ENCODE measurements at places on chromosomes 11 and 22.

DNA sequence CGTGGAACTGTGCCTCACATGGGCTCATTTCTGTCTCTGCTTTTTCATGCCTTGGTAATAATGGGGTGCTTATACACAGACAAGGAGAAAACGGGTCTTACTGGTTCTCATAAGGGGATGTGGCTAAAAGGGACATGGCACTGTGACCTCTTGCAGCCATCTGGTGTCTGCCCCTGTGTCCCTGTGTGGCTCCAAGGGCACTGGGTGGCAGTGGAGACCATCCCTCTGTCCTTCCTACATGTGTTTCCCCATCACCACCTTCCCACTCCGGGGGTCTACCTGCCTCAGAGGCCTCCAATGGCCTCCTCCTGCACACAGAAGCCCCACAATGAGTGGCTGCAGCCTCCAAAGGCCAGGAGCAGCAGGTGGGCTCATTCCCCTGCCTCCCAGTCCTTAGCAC lies 221.2 kb downstream of the CEP164 start:
- no peak for DNase-seq

DNA sequence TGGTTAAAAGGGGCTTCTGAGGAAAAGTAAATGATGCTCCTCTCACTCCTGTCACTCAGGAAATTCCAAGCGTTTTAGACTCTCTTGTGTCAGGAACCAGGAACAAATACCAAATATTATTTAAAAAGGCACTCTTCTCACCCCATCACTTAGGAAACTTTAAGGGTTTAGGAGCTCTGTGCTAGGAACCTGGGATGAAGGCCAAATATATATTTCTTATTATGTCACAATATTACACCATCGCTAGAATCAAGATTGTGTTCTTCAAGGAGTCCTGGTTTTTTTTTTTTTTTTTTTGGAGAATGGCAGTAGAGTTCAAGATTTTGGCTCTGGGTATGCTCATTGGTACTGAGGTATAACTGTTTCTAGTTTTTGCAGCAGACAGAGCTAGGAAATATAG lies 79.0 kb upstream of the HEPHL1 start:
- no peak for DNase-seq

DNA sequence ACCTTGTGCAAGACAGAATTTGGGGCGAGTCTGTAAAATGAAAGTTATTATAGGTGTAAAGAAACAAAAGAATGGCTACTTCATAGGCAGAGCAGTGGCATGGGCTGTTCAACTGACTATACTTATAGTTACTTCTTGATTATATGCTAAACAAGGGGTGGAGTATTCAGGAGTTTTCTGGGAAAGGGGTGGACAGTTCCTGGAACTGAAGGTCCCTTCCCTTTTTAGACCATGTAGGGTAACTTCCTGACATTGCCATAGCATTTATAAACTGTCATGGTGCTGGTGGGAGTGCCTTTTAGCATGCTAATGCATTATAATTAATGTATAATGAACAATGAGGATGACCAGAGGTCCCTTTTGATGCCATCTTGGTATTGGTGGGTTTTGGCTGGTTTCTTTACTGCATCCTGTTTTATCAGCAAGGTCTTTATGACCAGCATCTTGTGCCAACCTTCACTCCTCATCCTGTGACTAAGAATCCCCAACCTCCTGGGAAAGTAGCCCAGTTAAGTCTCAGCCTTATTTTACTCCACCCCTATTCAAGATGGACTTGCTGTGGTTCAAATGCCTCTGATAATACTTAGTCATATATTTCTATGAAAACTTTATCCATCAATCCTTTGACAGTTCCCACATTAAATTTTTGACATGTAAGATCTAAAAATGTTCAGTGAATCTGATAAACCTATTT lies 118.6 kb downstream of the ARHGAP42 start:
- DNase-seq, result no peak

- DNase-seq, result no peak
These were observed 210.5 kb downstream of the CTTN start for GRCh38 chr11:70608568-70609470.

- peak; percentile 42 for DNase-seq
These were observed at the start of gene PTPRJ for GRCh38 chr11:47980088-47980906. Gene PTPRJ (plus strand): TSS chr11:47980559. CDS start chr11:47980913, 354 bp downstream.

GRCh38 chr11:110185121-110185591 lies 92.0 kb downstream of the ZC3H12C start:
- DNase-seq, result no peak

- DNase-seq, result no peak
These were observed 764 bp downstream of the TKFC start for GRCh38 chr11:61333550-61334433.

- DNase-seq, result no peak
These were observed 682.5 kb downstream of the NTM start for GRCh38 chr11:132052904-132053303.

DNA sequence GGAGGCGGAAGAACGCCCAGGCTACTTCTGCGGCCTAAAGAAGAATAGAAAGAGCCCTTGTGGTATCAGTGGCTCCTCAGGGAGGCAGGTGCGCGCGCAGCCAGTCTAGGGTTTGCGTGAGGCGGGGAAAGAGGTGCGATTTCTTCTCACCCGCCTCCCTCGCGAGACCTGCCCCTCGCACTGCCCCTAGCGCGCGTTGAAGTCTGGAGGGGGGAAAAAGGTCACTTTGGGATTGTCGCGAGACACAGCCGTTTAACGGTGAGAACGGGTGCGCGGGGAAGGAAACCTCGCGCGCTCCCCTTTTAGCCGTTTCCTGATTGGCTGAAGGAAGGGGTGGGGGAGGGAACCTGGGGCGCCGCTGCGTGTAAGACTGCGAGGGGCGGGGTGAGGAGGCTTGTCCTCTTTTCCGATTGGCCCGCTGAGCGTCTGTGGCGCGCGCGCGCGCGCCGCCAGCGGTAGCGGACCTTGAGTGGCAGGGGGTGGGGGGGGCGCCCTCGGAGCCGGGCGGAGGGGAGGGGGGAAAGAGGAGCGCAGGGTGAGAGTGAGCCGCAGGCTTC lies at the start of gene ZFP91:
TSS of gene ZFP91 (plus strand) at position 429 of the 557 bp plus-strand sequence. CDS start 219 bp downstream, outside the sequence.
- peak; percentile 97 for DNase-seq

GRCh38 chr11:72696866-72697700 lies 22.9 kb upstream of the PDE2A start:
- DNase-seq, result no peak

GRCh38 chr11:85052636-85053035 lies 574.5 kb downstream of the DLG2 start:
- DNase-seq, result no peak

DNA sequence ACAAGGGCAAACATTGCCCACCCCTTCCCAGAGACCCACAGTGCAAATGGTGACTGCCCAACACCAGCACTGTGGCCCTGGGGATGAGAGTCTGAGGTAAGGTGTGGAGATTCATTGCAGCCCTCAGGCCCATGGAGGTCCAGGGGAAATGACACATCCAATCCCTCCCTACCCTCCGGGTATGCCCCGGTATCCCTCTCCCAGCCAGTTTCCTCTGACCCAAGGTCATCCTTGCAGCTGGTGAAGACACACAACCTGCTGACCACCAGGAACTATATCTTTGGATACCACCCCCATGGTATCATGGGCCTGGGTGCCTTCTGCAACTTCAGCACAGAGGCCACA lies 18.9 kb upstream of the UVRAG start:
- no peak for DNase-seq

DNA sequence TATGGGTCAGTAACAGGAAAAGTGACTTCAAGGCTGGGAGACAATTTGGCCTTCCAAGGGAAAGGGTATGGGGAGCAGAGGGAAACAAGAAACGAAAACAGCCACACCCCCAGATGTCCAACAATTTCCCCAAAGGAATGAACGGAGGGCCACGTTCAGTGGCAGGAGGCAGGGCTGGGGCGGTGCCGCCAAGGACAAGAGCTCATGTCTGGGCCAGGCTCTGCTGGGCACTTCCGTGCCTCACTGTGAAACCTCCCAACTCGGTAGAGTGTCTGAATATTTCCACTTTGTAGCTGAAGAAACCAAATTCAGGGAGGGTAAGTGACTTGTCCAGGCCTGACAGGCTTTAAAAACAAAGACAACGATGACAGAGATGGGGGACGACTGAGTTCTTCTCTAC lies 11.9 kb downstream of the IFT27 start:
- DNase-seq, result no peak

- no peak for DNase-seq
These were observed 864.2 kb downstream of the FAM181B start for GRCh38 chr11:81869351-81870065.

- DNase-seq, result peak; percentile 76
These were observed 77.3 kb downstream of the SCN3B start for GRCh38 chr11:123577081-123577598.

- no peak for DNase-seq
These were observed 7.9 kb upstream of the CTSC start for GRCh38 chr11:88345408-88345807.

DNA sequence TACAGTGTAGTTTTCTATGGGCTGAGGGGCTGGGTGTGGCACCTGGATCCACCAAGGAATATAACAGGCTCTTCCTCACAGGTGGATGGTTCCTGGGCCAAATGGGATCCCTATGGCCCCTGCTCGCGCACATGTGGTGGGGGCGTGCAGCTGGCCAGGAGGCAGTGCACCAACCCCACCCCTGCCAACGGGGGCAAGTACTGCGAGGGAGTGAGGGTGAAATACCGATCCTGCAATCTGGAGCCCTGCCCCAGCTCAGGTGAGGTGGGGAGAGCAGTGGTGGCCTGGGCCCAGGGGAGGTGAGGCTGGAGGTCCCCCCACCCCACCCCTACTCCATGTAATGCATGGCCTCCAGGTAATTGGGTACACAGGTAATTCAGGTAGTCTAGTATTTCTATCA lies 20.7 kb downstream of the ADAMTS15 start:
- DNase-seq, result no peak

GRCh38 chr11:9362393-9362863 lies 22.0 kb upstream of the IPO7 start:
- DNase-seq, result no peak

- no peak for DNase-seq
These were observed 6.8 kb downstream of the OR4D10 start for GRCh38 chr11:59479906-59480305.

- no peak for DNase-seq
These were observed 632.3 kb downstream of the TBC1D22A start for GRCh38 chr22:47394504-47395440.

- no peak for DNase-seq
These were observed 4.4 kb upstream of the IGLL5 start for GRCh38 chr22:22883090-22883727.

GRCh38 chr11:61701242-61701886 lies 21.2 kb downstream of the DAGLA start:
- DNase-seq, result no peak

GRCh38 chr11:71432761-71433647 lies 15.2 kb downstream of the DHCR7 start:
- DNase-seq, result no peak

- DNase-seq, result no peak
These were observed 12.9 kb upstream of the RHOD start for GRCh38 chr11:67043572-67044349.

GRCh38 chr11:87110443-87111131 lies 72.9 kb downstream of the TMEM135 start:
- DNase-seq, result no peak

GRCh38 chr11:119025978-119026766 lies 4.5 kb downstream of the SLC37A4 start:
- DNase-seq, result no peak

DNA sequence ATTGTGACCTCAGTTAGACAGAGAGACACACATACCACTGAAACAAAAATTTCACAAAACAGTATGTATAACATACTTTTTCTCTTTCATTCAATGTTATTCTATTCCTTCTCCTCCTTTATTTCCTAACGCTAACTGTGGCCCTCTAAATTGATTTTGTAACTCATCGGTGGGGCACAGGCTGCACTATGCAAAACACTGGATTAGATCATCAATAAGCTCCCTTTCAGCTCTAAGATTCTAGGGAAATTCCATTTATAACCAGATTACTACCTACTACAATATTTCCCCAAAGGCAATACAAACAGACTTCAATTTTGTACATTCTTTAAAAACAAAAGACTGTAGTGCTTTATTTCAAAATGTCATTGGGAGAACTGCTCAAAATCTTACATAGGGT lies 6.1 kb downstream of the FJX1 start:
- no peak for DNase-seq

DNA sequence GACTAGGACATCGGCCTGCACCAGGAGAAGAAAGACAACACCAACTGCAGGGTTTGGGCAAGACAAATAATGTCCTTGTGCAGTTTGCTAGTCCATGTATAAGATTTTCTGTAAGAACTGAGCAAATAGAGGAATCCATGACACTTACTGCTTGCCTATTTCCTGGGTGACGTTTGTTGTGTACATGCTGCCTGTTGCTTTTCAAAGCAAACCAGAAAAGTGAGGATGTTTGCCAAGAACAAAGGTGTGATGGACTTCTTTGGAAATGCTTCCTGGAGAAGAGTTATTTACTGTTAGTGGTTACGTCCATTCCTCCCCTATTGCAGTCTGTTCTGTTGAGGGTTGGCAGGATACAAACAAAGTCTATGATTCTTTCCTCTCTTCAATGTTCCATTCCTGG lies 126.5 kb downstream of the CASP12 start:
- no peak for DNase-seq

- no peak for DNase-seq
These were observed 121.1 kb upstream of the SPON1 start for GRCh38 chr11:13841393-13841792.

DNA sequence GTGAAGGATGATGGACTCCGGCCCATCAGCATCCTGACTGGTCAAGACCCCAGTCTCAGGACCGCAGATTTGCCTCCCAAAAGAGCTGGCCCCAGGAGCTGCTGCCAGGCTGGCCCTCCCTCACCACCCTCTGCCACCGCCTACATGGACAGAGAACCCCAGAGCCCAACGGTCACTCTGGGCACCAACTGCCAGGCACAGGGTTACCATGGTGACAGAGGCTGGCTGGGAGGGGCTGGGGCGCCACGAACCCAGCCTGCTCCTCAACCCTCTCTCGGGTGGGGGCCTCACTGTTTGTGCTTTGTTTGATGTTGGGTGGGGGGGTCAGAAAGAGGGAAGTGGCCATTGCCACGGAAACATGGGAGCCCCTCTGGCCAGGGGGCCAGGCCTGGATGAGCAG lies 55.8 kb downstream of the ELFN2 start:
- DNase-seq, result no peak

GRCh38 chr11:11157185-11157584 lies 195.9 kb downstream of the CSNK2A3 start:
- no peak for DNase-seq

- peak; percentile 36 for DNase-seq
These were observed at the start of gene KLHL22 for GRCh38 chr22:20494978-20495860. Gene KLHL22 (minus strand): TSS chr22:20495795. CDS start chr22:20489211, 6,584 bp downstream.

DNA sequence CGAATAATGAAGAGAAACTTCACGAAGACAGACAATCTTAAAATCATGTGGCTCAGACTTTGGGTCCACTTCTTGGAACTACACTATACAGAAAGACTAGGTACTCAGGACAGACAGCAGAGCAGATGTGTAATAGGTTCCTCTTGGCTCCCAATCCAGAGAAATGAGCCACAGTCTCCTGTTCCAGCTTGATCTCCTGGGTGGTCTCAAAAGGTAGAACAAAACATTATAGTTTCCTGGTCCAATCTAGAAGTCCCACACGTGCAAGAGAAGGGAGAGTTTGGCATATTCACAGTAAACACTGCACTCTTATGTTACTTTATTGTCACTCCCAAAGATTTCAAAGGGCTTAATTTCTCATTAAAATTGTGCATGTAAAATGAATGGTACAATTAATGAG lies 134.5 kb upstream of the FIBIN start:
- no peak for DNase-seq

GRCh38 chr11:102332611-102332994 lies 14.4 kb upstream of the BIRC2 start:
- no peak for DNase-seq

GRCh38 chr11:118200901-118201680 lies 23.7 kb downstream of the JAML start:
- DNase-seq, result no peak

All from NCI-H1105 (cell line).